ENCODE measurements at places on chromosomes 6 and 20.

GRCh38 chr6:151413372-151414145 lies 22.2 kb upstream of the ZBTB2 start:
- no peak for DNase-seq

GRCh38 chr20:9635750-9636149 lies 121.4 kb downstream of the LAMP5 start:
- no peak for DNase-seq

DNA sequence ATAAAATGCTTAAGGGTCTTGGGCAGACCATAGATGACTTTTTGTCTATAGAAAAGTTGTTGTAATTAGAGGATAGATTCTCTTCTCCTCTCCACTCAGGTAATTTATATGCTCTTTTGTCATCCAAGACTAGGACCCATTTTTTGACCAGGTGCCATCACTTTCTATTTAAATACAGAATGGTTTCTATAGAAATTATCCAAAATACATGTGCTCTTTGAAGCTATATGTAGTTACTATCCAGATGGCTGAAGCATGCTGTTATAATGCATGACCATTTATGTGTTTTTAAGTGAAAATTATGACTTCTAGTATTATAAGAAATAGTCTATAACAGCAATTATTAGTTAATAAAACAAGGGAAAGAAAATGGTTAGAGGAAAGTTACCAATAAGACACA lies 3.0 kb upstream of the MLIP start:
- DNase-seq = no peak

DNA sequence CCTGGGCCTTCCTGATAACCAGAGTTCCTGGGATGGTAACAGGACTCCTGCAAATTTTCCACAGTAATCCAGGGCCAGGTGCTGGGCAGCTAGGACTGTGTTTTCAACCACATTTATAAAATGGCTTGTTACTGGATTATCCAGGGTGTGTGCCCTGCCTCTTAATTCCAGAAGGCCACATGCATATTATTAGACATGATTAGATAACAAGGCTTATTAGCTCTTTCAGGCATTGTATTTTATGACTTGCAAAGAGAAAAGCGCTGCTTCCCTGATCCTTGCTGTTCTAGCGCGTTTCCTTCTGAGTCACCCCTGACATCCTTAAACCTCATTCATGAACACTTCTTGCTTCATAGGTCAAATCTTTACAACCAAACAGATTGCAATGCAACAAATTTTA lies 208.6 kb downstream of the UST start:
- no peak for DNase-seq

GRCh38 chr20:10306440-10307358 lies 88.1 kb downstream of the SNAP25 start:
- no peak for DNase-seq

GRCh38 chr20:63525185-63525584 lies 4.6 kb downstream of the PPDPF start:
- DNase-seq = no peak

- DNase-seq = no peak
Measured at GRCh38 chr6:106568530-106568929, 60.8 kb downstream of the RTN4IP1 start.

DNA sequence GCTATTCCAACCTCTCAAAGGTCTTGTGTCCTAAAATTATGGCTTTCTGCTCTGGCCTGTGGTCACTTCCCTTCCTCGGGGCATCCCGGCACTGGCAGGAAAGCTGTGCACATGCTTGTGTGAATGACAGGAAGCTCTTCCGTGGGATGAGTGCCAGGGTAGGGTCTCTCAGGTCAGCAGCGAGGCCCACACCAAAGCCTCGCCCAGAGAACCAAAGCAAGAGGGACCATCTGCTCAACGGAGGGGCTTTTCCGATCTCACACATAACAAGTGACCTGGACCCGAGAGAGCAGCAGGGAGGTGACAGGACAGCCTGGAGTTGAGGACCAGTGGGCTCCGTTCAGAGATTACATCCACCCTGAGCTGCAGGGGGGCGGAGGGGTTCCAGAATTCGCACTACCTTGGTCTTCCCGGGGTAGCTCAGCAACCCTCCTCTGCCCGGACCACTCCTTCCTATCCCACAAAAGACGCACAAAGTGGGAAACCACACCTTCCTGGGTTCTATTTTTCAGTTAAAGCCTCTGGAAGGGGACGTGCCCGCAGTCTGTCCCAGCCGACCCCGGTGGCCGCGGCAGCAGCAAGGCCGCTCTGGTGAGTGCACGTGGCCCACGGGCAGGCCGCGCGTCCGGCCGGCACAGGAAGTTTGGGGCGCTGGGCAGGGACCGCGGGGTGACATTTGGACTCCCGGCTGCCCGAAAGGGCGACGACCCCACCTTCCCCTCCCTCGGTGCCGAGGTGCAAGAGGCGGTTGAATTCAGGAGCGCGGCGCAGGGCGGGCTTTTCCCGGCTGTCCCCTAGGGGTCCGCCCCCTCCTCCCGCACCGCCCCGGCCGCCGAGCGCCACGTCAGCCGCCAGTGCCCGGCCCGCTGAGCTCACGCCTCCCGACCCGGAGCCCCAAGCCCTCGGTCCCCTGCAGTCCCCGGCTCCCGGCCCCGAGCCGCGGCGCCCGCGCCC lies 988 bp downstream of the TXNDC5 start:
- peak; percentile 24 for DNase-seq

- no peak for DNase-seq
Measured at GRCh38 chr6:133235221-133235620, 5.9 kb upstream of the EYA4 start.

- no peak for DNase-seq
Measured at GRCh38 chr6:4687989-4688947, 87.9 kb upstream of the CDYL start.

DNA sequence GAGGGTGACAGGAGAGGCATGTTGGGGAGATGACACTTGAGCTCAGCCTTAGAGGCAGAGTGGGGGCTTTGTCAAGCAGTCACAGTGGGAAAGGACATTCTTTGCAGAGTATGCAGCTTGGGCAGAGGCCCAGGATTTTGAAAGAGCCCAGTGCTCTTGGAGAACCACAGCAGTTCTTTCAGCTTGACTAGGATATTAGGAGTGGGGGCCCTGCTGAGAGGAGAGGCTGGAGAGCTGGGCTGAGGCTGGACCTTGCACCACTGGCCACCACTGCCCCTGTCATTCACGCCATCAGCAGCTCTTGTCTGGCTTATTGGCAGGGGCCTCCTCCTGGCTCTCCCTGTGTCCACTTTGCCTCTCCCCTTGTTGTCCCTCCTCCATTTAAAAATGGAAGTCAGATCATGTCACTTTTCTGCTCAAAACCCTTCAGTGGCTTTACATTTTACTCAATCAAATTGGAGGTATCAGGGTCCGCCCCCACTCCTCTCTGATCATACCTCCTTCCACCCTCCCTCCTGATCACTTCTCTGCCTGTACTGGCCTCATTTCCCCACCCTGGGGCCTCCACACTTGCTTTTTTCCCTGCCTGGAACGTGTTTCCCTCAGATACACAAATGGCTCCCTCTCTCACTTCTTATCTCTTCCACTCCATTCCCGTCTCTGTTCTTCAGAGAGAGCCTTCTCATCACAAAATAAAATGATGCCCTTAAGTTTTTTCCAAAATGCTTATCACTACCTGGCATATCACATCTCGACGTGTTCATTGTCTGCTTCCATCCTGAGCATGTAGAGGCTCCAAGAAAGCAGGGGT lies 10.5 kb downstream of the MANBAL start:
- DNase-seq = no peak

- DNase-seq = no peak
Measured at GRCh38 chr20:48958743-48959142, 37.2 kb downstream of the ARFGEF2 start.

GRCh38 chr6:121008553-121008952 lies 325.7 kb downstream of the TBC1D32 start:
- no peak for DNase-seq

DNA sequence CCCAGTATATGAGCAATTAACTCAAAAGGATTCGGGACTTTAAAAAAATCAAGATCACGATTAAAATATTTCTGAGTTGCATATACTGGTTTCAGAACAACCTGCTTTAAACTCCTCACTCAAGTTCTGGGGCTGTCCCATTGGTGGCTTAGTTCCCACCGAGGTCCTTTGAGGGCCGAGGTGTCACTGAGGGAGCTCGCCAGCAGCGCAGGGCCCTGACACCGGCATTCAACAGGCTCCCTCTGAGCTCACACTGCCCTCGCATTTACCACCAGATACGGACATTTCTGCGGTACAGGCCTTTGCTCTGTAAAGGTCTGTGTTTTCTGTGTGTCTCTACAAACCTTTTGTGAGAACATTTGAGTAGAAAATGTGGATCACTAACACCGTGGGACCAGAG lies 24.4 kb upstream of the BNIP5 start:
- no peak for DNase-seq

GRCh38 chr20:62571669-62572344 lies 70.5 kb upstream of the SLCO4A1 start:
- DNase-seq = no peak

DNA sequence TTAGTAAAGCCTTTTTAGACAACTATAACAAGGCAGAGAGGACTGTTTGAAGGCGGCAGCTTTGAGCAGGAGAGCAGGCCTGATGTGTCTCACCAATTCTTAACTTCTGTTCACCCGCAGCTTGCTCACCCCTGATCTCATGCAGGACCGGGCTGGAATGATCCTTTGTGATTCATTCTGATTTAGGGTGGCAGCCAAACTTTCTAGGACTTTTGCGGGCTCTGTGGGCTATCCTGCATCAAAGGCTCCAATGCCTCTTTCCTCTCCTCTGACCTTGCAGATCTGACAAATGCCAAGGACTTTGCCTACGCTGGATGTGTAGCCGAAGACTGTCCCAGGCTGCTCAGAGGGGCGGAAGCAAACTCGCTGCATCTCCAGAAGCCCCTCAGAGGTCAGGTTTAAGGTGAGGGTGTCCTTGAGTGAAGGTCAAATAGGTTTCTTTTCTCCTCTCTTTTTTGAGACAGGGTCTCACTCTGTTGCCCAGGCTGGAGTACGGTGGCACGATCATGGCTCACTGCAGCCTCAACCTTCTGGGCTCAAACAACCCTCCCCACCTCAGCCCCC lies 72.3 kb downstream of the VEGFA start:
- DNase-seq = no peak

DNA sequence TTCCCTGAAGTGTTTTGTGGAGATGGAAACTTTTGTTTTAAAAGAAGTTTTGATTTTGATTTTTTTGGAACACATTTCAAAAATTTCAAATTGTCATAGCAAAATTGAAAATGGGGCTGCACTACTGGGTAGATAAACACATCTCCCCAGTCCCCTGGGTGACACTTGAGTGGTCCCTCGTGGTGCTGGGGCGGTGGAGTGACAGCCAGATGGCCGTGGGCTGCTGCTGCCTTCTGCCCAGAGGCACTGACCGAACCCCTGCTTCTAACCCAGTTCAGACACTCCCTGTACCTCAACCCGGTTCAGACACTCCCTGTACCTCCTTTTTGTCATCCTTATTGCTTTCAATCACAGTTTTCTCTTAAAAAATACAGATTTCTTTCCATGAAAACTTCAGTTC lies 69.9 kb upstream of the SYNJ2 start:
- DNase-seq = no peak

GRCh38 chr6:35730745-35731413 lies 6.0 kb upstream of the ARMC12 start:
- DNase-seq = no peak

- DNase-seq = no peak
Measured at GRCh38 chr6:80425089-80425823, 318.8 kb downstream of the BCKDHB start.

GRCh38 chr6:7161845-7162244 lies 54.1 kb downstream of the RREB1 start:
- DNase-seq = no peak

DNA sequence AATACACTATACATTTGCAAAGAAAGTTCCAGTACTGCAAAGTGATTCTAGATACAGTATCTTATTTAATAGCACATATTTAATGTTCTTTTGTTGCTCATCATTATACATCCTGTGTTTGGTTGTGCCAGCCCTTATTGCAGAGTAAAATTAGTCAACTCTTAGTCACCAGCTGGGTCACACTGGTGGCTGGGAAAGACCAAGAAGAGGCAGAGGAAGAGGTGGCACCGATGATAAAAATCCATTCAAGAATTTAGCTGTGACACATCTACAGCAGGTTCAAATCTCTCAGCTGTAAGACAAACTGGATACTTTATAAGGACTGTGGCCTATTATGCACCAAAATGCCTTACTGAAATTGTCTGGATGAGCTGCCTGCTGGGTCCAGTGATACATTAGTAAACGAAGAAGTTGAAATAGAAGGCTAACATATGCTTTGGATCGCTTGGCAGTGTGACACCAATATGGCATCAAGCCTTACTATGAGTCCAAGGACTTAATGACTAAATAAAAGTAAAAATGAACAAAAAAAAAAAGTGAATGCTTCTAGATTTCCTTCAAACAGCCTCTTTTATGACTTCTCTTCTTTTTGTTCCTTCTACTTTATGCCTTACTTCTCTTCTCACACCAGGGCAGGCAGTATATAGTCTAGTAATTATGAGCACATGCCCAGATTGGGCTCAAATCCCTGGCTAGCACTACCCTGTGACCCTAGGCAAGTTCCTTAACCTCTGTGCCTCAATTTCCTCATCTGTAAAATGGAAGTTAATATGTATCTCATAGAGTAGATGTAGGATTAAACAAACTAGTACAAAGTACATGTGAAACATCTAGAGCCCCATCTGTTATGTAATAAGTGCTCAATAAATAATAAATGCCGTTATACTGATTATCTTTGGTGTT lies 29.4 kb upstream of the RNF8 start:
- no peak for DNase-seq

- no peak for DNase-seq
Measured at GRCh38 chr6:139349464-139350020, 24.9 kb downstream of the CITED2 start.

- DNase-seq = no peak
Measured at GRCh38 chr6:32226434-32226833, 2.6 kb upstream of the NOTCH4 start.

DNA sequence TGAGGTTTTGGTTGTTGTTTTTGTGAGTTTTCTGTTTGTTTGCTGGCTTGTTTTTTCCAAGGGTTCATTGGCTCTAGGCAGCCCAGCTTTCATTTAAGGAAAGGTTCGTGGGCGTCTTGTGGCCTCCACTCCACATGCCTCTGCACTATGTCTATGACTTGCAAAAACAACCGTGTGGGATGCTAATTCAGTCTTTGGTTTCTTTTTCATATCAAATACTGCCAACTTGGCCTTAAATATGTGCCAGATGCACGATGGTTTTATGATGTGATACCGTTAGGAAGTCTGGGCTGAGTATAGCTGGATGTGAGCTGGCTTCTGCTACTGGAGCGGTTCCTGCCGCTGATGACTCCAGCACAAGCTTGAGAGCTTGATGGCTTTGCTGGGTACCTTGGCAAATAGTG lies 96.3 kb downstream of the BMP2 start:
- no peak for DNase-seq
